Aorta (tissue), 5 donors: ENCODE measurements at places on chromosomes 6 and 20.

- DNase-seq = no peak
Observed at GRCh38 chr6:80388507-80388906, 282.0 kb downstream of the BCKDHB start.

DNA sequence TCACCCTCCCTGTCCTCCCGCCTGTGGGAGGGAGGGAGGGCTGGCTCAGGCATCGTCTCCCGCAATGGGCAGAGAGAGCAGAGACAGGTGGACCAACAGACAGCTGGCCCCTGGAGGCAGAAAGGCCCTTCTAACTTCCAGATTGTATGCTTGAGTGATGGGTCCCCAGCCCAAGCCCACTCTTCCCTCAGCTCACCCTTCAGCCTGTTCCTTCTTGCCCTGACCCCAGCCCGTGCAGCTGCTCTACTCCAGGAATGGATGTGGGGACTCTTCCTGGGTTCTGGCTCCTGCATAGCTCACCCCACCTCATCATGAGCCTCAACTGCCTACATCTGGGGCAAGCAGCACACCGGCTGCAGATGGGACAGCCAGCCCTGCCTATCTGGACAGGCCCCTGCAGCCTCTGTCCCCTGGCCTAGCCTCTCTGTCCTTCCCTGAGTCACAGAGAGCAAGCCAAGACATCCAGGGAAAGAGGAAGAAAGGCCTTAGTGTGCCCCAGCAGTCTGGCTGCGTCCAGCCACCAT, 11.5 kb upstream of the SLC22A7 start:
- DNase-seq = no peak

GRCh38 chr6:93679836-93680235, 260.5 kb upstream of the EPHA7 start:
- no peak for DNase-seq

DNA sequence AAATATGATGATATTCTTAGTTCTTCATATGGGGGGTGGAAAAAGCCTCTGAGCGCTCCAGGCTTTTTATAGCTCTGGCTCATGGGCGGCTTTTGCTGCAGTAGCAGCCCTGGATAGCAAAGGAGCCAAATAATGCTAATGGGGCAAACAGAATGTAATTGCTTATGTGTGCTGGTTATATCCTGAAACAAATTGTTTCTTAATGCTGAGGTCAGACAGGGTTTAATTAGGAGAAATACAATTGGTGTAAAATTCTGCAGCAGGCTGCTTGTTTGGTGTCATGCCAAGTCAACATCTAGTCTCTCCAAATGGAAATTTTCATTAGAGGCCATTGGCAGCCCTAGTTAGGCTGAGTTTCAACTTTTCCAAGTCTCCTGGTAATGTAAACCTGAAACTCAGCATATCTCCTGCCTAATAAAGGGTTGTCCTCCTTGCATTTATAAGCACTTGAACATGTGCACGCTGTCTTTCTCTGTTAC, 530.1 kb upstream of the NOX3 start:
- DNase-seq = no peak

- no peak for DNase-seq
Observed at GRCh38 chr20:46977909-46978588, 83.4 kb downstream of the EYA2 start.

DNA sequence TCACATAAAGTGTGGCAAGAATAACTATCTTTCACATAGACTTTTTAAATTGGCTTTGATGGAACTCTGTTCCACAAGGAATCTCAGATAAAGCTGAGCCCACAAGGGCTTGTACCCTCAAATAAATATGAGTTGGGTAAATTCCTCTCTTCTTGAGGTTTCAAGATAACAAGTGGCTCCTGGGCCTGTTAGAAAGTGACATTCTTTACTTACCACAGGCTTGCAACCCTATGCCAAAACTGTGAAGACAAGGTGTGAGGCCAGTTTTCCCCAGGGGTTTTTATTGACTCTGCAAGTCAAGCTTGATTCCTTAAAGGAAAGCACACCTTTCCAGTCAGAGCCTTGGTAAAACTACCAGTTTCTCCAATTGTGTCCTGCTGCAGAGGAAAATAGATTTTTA, 664.8 kb upstream of the GJE1 start:
- DNase-seq = no peak

- no peak for DNase-seq
Observed at GRCh38 chr20:53921443-53921973, 148.9 kb downstream of the BCAS1 start.

DNA sequence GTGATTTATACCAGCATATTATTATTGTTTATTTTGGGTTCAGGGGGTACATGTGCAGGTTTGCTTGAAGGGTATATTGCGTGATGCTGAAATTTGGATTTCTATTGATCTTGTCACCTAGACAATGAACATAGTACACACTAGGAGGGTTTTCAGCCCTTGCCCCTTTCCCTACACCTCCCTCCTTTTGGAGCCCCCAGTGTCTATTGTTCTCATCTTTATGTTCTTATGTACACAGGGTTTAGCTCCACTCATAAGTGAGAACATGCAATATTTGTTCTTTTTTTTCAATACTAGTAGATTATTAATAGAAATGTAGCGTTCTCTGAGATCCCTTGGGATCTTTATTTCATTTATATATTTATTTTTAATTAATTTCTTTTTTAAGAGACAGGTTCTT, 79.2 kb upstream of the MRAP2 start:
- DNase-seq = no peak

DNA sequence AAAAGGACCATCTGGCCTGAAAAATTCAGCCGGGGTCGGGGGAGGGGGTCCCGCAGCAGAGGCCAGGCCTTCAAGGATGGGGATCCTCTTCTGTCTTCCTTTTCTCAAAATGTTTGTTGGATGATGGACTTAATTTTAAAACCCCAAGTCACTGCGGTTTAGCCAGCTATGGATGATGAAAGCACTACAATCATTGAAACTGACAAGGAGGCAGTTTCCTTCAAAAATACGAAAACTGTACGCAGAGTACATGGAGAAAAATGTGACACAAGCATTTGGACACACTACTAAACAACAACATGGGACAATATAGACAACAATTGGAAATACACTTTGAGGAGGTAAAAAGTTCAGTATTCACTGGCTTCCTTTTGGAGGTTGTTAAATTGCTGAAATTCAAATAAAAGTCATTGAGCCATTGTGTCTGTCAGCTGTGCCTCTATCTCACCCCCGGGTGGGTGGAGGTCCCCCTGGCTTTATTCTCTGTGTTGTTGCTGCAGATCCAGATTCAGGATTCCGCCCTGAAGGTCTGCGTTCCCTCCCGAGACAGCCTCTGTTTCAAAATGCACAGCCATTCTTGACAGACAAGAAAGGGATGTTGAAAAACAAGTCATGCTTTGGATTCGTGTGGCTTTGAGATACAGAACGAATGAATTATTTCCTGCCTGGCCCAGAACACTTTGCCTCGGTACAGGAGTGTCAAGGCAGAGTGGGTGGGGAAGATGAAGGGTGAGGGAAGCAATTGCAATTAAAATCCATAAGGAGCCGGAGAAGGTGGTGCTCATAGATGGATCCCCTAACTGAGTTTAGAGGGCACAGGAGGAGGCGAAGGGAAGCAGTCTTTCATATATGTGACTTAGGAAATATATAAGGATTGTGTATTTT, 118.2 kb downstream of the TTLL2 start:
- no peak for DNase-seq

- DNase-seq = no peak
Observed at GRCh38 chr6:148898376-148899014, 151.7 kb downstream of the UST start.

- peak; percentile 70 for DNase-seq
Observed at GRCh38 chr20:1305712-1306111, 23.2 kb downstream of the SDCBP2 start.

DNA sequence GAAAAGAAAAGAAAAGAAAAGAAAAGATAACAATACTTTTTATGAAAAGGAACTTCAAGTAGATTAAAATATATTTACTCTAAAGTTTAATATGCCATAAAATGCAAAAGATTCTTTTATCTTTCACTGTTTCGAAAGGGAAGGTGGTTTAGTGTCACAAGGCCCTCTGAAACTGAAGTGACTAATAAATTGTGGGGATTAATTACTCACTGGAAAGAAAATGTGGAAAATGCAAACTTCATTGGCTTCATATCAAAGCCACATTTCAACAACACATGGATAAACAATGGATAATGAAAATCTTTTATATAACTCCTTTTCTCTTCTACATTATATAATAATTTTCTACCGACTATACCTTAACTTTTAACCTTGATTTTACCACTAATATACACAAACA, 320.5 kb upstream of the RSPO3 start:
- DNase-seq = no peak

DNA sequence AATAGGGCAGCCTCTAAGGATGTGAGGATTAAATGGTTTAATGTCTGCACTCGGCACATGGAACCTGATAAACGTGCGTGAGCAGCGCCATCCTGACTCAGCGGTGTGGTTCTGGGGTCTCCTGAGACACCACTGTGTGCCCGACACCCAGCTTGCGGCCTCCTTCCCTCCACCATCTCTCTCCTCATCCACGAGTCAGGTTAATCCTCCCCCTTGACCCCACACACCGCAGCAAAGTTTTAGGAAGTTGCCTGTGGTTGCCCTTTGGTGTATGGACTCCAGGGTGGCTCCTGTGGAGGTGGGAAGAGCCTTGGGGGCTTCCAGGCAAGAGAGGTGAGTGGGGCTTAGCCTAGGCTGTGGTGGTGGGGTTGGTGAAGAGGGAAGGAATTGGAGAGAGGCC, 68.2 kb downstream of the PHACTR3 start:
- no peak for DNase-seq

DNA sequence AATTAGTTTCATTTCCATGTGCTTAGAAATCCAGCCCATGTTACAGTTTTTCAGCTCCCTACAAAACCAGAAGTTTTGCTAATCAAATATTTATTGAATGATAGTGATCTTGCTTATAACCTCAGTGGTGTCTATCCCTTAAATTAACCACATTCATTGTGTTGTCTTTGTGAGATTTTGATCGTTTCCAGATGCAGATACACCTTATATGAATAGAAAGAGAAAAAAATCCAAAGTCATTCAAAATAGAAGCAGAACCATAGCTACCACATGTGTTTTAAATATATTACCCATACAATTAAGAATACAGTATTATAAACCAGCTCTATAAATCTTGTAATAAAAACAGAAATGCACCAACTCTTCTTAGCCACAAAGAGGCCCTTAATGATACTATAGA, 60.6 kb upstream of the RREB1 start:
- no peak for DNase-seq

GRCh38 chr6:16045238-16045637, 83.6 kb upstream of the MYLIP start:
- no peak for DNase-seq
